HL-60 (cell line): ENCODE measurements at places on chromosomes 2 and 18.

GRCh38 chr2:221241072-221241471 is 331.0 kb downstream of the EPHA4 start:
- DNase-seq: no peak

DNA sequence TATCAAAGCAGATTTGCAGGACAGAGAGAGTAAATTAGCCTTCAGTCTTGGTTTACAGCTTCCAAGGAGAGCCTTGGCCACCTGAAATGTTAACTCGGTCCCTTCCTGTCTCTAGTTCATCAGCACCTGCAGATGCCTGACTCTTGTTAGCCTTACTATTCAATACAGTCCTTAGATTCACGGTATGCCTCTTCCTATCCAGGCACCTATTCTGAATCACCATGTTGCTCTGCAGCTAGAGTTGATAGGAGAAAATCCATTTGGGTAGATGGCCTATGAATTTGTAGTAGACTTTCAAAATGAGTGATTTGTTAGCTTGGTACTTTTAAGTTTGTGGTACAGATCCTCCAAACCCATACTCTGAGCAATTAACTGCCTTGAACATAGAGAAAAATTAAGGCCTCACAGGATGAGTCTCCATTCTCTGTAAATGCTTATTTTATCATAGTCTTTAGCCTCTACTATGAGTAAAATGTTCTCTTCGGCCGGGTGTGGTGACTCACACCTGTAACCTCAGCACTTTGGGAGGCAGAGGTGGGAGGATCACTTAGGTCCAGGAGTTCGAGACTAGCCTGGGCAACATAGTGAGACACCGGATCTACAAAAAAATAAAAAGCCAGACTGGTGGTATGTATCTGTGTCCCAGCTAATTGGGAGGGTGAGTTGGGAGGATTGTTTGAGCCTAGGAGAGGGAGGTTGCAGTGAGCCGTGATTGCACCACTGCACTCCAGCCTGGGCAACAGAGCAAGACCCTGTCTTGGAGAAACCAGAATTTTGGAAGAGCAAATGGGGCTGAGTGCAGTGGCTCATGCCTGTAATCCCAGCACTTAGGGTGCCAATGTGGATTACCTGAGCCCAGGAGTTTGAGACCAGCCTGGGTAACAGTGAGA is 32.9 kb downstream of the PTCD3 start:
- no peak for DNase-seq

DNA sequence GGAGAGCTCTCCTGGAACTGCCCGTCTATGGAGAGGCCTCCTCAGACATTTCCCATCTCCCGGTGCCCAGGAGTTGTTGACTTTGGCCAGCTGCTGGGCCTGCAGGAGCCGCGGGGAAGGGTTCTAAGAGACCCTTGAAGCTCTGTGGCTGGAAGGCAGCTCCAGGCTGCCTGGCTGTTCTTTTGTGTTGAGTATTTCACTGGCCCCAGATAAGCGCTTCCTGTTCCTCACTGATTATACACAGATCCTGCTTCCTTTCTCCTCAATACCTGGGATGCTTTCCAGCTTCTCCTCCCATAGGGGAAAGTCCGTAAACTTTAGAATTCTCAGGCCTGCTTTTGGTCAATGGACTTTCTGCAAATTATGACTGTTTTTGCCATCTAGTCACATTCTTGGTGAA is 57.8 kb downstream of the TGOLN2 start:
- DNase-seq: no peak

DNA sequence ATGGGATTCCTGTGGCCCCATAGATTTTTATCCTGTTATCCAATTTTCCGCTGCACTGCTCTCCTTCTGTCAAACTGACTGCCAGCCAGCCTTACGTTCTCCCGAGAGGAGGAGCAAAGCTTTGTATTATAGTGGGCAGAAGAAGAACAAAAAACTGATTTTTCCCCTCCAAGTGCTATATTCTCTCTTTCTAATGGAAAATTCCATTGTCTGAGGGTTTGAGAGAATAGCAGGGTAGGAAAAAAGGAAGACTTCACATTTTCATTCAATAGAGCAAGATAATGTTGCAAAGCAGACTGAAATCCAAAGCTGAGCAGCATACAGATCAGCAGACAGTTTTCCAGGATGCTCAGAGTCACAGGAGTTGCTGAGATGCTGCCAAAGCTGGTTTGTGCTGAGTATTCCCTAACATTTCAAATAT is 238.0 kb downstream of the UBE2E3 start:
- no peak for DNase-seq
